Epithelial cell of prostate (primary cell): ENCODE measurements at places on chromosomes 3 and 15.

GRCh38 chr3:11536132-11536935 lies 107.4 kb downstream of the VGLL4 start:
- DNase-seq, result no peak

- no peak for DNase-seq
Observed at GRCh38 chr3:151085889-151086483, 522 bp downstream of the MED12L start.

DNA sequence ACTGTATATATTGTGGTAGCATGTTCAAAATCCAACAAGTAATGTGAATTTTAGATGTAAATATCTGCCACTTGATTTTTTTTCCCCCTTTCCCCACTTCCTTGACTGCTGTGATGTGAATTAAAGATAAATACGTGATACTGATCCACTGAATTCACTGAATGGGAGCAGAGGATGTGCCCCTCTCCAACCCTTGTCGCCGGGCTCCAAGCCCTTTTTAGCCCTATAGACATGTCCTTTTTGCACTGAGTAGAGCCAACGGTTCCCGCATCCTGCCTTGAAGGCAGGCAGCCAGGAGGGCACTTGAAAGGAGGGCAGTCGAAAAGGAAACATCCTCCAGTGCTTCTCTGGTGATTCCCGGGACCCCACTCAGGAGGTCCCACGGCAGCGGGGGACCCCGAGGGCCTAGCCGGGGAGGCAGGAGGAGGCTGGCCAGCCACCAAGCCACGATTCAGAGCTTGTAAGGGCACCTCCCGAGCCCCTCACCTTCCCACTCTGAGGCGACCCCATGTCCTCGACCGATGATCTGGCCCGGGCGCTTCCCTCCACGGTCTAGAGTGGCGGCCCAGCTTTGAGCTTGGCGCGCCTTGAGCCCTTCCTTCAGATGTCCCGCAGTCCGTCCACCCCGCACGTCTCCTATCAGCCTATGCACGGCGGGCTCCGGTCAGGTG lies 901 bp upstream of the MANF start:
- no peak for DNase-seq

- no peak for DNase-seq
Observed at GRCh38 chr3:64520334-64520733, 167.5 kb downstream of the ADAMTS9 start.

DNA sequence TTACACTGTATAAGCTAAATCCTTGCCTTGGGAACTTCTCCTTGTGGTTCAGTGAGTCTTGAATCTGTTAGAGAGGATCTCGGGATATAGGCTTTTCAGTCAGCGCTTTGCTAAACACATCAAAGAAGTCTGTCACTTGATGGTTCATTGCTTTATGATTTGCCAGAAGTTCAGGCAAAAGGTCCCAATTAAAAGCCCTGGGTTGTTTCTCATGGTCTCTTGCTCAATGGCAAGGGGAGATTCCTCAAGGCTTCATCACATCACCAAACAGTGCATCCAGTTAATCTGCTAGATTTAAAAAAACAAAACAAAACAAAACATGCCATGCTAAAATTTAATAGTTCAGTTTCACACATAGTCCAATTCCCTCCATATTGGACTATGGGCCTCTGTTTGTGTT lies 114.8 kb downstream of the FILIP1L start:
- no peak for DNase-seq
